ENCODE measurements at places on chromosomes 12 and 14.

- no peak for DNase-seq
Measured at GRCh38 chr14:62185078-62185477, 422.9 kb downstream of the SNAPC1 start.

DNA sequence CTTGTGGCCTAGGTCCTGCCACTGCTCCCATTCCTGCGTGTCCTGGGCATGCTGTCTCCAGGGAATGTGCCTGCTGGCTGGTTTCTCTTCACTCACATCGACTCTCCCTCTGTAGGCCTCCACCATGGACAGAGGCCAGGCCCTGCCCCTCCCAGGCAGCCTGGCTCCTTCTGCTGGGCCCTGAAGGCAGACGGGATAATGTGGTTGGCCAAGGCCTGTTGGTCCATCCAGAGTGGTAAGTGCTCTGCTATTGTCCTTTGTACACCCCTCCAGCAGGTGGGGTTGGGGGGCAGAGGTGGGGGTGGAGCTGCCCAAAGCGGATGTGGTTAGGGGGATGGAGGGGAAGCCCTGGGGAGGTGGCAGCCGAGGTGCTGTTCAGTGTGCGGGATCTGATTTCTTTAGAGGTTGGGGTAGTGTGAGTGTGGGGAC is 9.5 kb upstream of the NR4A1 start:
- no peak for DNase-seq

- no peak for DNase-seq
Measured at GRCh38 chr12:109252799-109253198, 56.3 kb downstream of the FOXN4 start.

DNA sequence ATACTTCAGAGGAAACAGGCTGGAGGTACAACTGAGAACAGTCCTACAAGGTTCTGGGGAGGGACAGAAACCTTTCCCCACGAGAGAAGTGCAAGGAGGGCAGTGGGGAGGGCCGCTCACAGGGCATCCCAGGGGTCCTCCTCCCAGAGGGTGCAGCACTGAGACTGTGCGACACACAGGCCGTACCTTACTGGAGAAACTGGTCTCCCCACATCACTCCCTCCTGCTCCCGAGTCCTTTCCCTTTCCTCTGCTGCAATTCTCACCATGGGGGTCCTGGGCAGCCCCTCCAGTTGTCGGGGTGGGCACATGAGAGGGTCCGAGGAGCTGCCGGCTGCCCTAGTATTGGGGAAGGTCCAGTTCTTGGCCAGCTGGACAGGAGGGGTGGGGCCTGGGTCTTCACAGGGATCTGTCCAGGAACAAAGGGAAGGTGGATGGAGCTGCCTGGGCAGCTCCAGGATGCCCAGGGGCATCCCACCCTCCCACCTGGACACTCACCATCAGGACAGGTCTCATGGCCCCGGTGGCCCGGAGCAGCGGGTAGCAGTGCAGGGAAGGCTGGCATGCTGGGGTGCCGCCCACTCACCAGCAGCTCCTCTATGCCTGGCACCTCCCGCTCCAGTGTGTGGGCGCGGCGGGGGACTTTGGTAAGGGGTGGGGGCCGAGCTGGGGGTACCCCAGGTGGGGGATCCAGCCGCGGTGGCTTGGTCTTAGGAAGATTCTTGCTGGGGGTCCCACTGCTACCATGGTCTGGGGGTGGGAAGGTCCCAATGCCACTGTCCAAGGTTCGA is 35.8 kb downstream of the NCKAP5L start:
- no peak for DNase-seq

- DNase-seq = peak; percentile 68
Measured at GRCh38 chr12:31324116-31324844, 1.7 kb downstream of the SINHCAF start.

DNA sequence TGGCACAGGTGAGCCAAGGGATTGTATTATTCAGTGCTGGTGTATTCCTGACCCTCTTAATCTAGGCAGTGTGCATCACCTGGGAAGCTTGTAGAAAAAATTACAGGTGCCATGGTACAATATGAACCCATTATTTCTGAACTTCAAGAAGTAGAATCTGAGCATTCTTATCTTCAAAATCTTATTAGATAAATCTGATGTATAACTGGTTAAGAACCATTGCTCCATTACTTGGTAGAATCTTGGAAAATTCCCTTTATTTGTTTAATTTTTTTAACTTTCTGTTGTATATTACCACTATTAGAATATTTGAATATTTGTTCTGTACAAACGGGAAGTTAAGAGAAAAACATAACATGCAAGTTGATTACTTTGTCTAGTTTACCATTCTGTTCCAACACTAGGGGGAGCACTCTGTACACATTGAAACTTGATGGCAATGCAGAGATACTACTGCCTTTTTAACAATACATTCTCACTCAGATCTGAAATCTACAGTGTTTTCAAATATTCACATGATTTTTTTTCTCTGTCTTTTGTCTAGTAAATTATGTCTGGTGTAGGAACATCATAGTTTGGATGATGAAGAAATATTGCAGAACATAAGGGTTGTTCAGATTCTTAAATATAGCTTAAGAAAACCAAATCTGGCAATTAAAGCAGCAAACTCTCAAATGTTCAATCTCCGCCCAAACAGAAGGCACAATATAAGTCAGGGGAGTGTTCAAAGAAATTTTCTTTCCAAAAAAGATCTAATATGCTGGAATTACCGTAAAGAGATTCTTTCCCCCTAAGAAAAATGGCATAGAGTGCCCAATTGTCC is 196.6 kb downstream of the PCNX1 start:
- DNase-seq = no peak

- DNase-seq = no peak
Measured at GRCh38 chr12:59736786-59737185, 141.0 kb downstream of the SLC16A7 start.

GRCh38 chr12:4738541-4738940 is 18.3 kb downstream of the GALNT8 start:
- DNase-seq = no peak

DNA sequence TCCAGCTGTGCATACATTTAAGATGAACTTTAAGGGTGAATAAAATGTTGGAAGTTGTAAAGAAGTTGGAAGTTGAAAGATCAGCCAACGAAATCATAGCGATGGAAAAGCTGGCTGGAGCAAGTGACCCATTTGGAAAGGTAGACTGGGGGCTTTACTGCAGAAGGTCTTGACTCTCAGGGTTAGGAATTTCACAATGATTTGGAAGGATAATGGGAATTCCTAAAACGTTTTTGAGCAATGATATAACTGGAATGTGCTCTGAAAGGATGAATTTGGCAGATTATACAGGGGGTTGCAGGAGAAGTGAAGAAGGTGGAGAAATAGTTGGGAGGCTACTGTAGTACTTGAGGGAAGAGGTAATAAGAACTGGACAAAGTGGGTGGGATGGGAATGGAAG is 27.4 kb downstream of the EMP1 start:
- no peak for DNase-seq

DNA sequence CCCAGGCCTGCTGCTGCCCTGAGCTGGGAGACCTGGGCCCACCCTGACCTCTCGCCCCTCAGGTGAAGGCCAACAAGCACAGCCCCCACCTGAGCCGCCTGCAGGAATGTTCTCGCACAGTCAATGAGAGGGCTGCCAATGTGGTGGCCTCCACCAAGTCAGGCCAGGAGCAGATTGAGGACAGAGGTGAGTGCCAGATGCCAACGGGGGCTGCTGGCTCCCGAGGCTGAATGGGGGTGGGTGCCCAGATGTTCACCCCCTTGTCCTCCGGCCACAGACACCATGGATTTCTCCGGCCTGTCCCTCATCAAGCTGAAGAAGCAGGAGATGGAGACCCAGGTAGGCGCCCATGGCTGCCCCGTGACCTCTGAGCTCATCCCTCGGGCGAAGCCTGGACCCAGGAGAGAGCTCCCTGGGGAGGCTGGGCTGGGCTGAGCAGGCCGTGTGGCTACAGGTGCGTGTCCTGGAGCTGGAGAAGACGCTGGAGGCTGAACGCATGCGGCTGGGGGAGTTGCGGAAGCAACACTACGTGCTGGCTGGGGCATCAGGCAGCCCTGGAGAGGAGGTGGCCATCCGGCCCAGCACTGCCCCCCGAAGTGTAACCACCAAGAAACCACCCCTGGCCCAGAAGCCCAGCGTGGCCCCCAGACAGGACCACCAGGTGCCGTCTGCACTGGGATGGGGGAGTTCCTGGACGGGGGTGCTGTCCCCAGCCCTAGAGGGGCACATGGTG is 25.8 kb downstream of the HIP1R start:
- DNase-seq = no peak

- no peak for DNase-seq
Measured at GRCh38 chr12:39587225-39587624, 32.4 kb downstream of the ABCD2 start.

DNA sequence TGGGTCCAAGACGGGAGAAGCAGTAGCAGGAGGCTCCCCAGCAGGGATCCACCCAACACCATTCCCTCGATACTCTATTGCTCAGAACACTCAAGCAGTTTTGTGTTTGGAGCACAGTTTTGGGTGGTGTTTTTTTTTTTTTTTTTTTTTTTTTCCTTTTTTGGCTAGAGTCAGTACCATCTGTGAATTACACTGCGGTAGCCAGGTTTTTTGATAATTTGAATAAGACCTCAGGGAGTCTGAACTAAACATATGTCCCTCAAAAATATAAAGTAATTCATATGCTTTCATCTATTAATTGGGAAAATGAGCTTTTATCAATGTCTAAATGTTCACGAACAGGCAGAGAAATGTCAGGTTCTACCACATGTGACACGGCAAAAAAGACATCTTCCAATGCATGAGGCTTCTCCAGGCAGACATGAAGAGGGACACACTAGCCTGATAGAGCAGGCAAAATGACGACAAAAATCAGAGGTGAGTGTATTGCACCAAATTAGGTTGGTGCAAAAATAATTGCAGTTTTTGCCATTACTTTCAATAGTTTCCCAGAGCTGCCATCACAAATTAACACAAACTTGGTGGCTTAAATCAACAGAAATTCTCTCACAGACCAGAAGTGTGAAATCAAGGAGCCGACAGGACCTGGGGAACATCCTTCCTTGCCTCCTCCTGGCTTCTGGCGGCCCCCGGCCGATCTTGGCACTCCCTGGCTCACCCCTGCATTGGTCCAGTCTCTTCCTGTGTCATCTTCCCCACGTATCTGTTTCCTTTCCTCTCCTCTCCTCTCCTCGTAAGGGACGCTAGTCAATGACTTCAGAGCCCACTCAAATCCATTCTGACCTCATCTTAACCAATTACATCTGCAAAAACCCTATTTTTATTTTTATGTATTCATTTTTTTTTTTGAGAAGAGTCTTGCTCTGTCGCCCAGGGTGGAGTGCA is 33.9 kb downstream of the FOXN3 start:
- DNase-seq = no peak

DNA sequence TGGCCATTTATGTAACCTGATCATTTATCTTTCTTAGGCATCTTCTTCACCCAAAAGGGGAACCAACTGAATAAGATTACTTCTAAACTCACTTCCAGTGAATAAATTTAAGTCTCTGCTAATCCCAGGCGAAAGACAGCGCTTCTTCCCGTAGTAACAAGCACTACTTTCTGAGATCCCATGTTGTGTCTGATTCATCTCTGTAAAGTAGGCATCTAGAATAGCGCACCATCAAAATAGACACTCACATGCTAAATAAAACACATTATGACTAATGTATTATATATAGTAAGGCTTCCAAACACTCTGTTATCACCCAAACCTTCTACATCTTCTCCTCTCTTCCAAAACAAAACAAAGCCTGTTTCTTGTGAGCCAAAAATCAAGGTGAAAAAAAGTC is 15.1 kb downstream of the GTF2A1 start:
- no peak for DNase-seq
